Breast epithelium (tissue), 4 donors: ENCODE measurements at places on chromosomes 12 and 14. TPM values are rescaled to one million over a fixed set of nuclear protein-coding genes. Genes with fewer than 3 reads are reported as not detected.

GRCh38 chr12:122943196-122943595 is 23.1 kb downstream of the ABCB9 start:
- DNase-seq: no peak
- H3K27me3 ChIP-seq: no peaks in the 10 kb centered on the region
- peak overlapping the region; percentile 78 for H3K27ac ChIP-seq
- no peaks in the 10 kb centered on the region for H3K36me3 ChIP-seq
- no peak overlapping the region for H3K4me3 ChIP-seq
- H3K4me1 ChIP-seq: peaks cover 23% of the 10 kb centered on the region

Gene KLHL33
- 0.64 TPM for total RNA-seq

GRCh38 chr12:23941780-23942179 is 7.7 kb downstream of the SOX5 start:
- no peaks in the 10 kb centered on the region for H3K36me3 ChIP-seq
- no peak for DNase-seq
- H3K27ac ChIP-seq: no peak overlapping the region
- no peak overlapping the region for H3K4me3 ChIP-seq
- H3K27me3 ChIP-seq: no peaks in the 10 kb centered on the region
- H3K4me1 ChIP-seq: no peaks in the 10 kb centered on the region

Gene DTX3
- total RNA-seq: 35.1 TPM

Gene ACRBP
- 0.66 TPM for total RNA-seq

DNA sequence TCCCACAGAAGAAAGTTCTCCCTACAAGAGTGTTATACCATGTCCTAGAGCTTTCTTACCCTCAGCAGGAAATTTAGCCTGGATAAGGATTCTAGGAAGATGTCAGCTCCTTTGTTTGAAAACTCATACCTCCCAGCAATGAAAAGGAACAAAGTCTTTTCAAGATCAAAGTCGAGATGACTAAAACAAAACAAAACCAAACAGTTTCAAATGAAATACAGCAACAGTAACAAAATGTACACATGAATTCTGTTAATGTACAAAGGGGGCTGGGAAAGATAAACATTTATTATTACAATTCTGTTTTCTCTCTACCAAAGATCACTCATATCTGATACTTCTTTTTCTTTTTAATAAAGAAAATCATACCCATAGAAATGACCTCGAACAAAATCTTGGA is 36.8 kb downstream of the SPX start:
- DNase-seq: no peak
- H3K36me3 ChIP-seq: no peaks in the 10 kb centered on the region
- H3K4me1 ChIP-seq: no peaks in the 10 kb centered on the region
- H3K4me3 ChIP-seq: no peak overlapping the region

GRCh38 chr12:124437617-124438436 is 129.6 kb downstream of the NCOR2 start:
- H3K4me1 ChIP-seq: peaks cover 9% of the 10 kb centered on the region
- H3K27ac ChIP-seq: peak overlapping the region; percentile 61
- H3K36me3 ChIP-seq: no peaks in the 10 kb centered on the region
- H3K27me3 ChIP-seq: no peaks in the 10 kb centered on the region
- no peak overlapping the region for H3K4me3 ChIP-seq

GRCh38 chr14:100580316-100581227 is 6.6 kb downstream of the BEGAIN start:
- H3K27ac ChIP-seq: no peak overlapping the region
- no peaks in the 10 kb centered on the region for H3K27me3 ChIP-seq
- H3K4me3 ChIP-seq: no peak overlapping the region
- no peak for DNase-seq

DNA sequence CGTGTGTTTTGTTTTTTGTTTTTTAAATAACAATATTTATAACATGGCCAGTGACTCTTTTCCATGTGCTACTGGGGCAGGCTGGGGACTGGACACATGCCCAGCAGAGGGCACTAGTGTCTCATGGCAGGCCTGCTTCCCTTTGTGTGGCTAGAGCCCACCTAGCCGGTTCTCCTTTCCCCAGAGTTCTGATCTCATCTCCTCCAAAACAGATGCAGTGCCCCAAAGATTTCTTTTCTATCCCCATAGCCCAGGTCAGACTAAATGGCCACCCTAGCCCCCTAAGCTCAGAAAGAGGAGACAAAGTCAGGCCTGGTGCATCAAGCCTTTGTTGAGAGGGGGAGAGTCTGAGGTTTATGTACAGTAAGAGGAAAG is 21.2 kb downstream of the PRPF40B start:
- H3K4me1 ChIP-seq: no peaks in the 10 kb centered on the region
- DNase-seq: peak; percentile 78
- H3K4me3 ChIP-seq: no peak overlapping the region

- H3K4me3 ChIP-seq: peak overlapping the region; percentile 55
- DNase-seq: no peak
- peak overlapping the region; percentile 67 for H3K27ac ChIP-seq
- no peaks in the 10 kb centered on the region for H3K36me3 ChIP-seq
Measured at GRCh38 chr12:116319233-116319897, 41.9 kb upstream of the MED13L start.

Gene ACOT4
- total RNA-seq: 5.9 TPM

DNA sequence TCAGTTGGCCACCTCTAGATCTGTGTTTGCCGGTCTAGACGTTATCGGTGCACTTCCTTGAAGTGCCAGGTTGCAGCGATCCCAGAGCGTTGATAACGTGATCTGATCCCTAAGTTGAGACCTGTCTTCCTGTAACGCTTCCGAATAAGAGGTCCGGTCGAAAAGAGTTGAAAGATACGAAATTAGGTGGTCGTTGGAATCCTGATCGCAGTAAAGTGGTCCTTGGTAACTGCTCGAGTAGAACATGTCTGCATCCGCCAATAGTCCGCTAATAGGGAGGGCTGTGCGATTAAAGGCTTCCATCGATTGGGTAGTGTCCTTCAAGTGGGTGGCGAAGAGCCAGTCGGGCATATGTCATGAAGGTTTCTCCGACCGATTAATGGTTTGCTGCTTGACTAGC is 2.7 kb downstream of the SRSF5 start:
- no peak overlapping the region for H3K4me3 ChIP-seq
- peaks cover 5% of the 10 kb centered on the region for H3K4me1 ChIP-seq
- DNase-seq: no peak
- peaks cover 7% of the 10 kb centered on the region for H3K36me3 ChIP-seq
- H3K27ac ChIP-seq: peak overlapping the region; percentile 27
- H3K27me3 ChIP-seq: no peaks in the 10 kb centered on the region

Gene MGAT2
- 21.6 TPM for total RNA-seq
